ENCODE measurements at places on chromosomes 1 and 21.

DNA sequence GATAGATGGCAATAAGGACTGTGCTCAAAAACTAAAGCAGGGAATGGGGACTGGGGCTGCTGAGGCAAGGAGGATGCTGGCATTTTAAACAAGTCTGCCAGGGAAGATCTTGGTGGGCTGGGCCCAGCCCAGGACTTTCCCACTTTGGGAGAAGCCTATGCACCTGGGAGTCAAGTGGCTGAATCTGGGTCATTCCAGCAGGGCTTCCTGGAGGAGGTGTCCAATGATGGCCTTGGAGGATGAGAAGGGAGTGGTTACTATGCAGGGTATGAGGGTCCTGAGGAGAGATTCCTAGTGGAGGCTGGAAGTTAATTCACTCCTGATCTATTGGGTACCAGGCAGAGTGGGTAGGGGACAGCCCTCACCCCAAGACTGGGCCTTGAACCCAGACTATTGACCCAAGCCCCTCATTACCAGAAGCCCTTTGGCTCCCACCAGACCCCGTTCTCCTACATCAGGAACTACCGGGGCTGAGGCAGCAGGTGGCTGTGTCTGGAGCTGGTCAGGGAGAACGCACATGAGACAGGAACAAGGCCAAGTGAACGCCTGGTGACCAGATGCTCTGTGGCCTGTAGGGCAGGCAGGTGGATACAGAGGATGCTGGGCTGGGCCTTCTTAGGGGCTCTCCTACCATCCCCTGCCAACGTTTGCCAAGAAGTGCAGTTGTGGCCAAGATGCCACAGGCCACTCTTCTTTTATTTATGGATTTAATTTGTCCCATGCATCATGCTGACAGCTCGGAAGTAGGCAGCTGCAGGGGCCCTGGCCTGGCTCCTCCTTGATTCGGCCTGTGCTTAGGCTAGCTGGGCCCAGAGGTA, 18.3 kb upstream of the LRP8 start:
- no peak for DNase-seq

GRCh38 chr21:36783612-36784374, 84.9 kb downstream of the SIM2 start:
- DNase-seq: no peak

GRCh38 chr1:203059485-203059884, 26.3 kb downstream of the MYOG start:
- DNase-seq: no peak

DNA sequence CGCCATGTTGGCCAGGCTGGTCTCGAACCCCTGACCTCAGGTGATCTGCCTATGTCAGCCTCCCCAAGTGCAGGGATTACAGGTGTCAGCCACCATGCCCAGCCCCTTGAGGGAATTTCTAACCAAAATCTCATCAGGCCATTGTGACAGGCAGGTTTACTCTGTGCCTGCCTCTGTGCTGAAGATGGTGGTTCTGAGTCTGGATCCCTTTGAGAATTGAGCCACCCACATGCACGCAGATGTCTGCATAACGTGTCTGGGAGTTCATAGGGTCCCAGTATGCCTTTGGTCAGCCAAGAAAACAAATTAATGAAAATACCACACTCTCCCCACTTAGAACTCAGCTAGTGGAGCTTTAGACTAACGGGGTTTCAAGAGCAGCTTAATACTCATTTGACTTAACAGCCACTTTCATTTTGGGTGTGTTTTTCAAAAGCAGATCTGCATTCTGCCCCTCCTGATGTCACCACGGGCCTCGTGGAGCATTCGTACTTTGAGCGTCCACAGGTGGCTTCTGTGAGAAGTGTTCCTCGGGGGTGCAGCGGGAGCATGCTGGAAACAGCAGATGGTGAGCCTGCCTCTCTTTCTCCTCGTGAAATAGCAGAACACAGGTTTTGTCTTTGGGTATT, 45.3 kb downstream of the DIP2A start:
- no peak for DNase-seq

DNA sequence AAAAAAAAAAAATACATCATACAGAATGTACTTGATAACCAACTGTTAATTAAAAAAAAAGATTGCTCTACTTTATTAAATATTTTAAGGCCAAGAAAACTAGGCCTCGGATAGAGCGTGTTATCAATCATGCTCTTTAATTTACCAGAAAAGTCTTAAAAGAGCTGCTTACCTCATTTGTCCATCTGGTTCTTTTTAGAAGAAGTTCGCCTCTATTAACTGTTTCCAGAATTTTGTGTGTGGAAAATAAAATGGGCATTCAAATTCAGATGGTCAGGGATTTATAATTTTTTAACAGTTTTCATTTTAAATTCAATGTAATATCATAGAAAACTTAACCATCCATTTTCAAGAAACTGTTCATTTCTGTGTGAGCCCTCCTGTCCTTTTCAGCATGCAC, 53.8 kb downstream of the KCNK1 start:
- no peak for DNase-seq

Data from activated CD4-positive, CD25-positive, alpha-beta regulatory T cell treated with anti-CD3 and anti-CD28 coated beads, Interleukin-2, amount 50 U/mL, for 16 hours (primary cell).